Iris pigment epithelial cell (primary cell): ENCODE measurements at places on chromosomes 6 and 20.

- DNase-seq = no peak
These were observed 404.4 kb upstream of the GJE1 start for GRCh38 chr6:141728330-141728729.

DNA sequence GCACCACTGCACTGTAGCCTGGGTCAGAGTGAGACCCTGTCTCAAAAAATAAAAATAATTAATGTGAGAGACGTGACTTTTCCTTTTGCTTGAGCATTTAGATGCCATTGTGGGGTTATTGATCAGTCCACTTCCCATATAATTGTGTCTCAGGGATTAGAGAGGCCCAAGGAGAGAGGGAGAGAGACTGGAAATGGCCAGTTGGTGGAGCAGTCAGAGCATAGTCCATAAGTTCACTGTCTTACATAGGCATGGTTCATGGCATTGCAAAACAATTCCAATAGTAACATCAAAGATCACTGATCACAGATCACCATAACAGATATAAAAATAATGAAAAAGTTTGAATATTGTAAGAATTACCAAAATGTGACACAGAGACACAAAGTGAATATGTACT is 15.2 kb upstream of the SDHAF4 start:
- DNase-seq = no peak

DNA sequence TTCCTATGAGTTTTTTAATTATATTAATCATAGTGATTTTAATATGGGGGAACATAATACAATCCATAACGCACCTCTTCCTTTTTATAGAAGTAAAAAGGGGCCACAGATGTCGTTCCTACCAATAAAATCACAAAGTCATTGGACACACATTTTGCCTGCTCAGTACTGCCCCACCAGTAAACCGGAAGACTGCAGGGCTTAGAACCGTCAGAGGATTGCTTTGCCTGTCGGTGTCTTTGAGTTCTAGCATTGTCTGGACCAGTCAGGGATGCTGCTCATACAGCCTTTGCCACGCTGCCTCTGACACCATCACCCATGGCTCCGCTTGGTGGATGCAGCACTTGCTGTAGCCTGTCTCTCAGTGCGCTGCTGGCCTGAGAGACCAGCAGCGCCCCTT is 853.6 kb downstream of the C6orf118 start:
- DNase-seq = no peak

DNA sequence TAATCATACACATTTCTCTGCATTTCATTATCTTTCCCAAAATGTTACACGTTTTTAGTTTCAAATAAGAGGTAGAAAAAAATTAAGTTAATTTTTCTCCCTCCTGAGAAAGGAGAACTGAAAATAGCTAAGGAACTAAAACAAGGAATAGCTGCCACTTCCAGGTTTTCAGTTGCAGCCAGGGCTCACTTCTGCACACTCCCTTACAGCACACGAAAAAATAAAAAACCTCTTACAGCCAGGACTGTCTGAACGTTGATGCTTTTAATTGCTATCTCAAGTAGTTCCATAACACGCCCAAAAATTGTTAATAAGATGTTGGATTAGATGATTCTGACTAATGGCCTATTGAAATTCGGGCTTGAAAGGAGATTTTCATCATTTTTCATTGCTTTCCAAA is 153.7 kb upstream of the THBS2 start:
- no peak for DNase-seq

DNA sequence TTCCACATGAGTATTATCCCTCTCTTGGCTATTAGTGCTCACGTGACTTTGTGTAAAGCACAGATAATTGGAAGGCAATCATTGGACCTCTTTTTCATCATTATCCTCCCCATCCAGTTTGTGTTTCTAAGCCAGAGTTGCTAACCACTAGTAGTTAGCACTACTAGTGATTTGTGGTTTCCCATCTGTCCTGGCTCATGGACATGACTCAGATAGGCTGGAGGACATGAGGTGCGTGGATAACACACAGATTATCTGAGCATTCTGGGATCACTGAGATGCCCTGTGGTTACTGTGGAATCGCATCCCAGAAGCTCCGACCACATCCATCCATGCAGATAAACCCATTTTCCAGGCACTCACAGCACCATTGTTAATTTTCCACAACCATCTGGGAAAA is 123.8 kb upstream of the NAA20 start:
- peak; percentile 68 for DNase-seq

GRCh38 chr6:157323966-157324300 is 614 bp upstream of the TMEM242 start:
- DNase-seq = peak; percentile 90

GRCh38 chr20:57795342-57795697 is 85.5 kb upstream of the PMEPA1 start:
- peak; percentile 14 for DNase-seq

DNA sequence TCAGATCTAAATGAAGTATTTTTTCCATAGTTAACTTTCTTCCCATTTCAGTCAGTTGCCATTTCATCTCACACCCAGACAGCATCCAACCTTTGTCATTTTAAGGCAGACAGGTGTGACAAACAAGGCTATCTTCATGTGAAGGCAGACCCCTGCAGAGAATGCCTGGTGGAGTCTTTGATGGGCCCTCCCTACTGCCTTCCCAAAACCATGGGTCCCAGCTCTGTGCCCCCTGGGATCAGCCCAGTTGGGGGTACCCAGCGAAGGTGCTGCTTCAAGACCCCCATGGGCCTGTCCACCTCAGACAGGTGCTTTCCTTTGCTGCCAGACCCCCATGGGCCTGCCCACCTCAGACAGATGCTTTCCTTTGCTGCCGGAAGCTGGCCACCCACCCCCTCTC is 28.3 kb upstream of the ID1 start:
- no peak for DNase-seq
